Kasumi-1 (cell line): ENCODE measurements at places on chromosomes 7 and 10.

- no peak for DNase-seq
Measured at GRCh38 chr7:31512166-31512565, 1.7 kb upstream of the ITPRID1 start.

DNA sequence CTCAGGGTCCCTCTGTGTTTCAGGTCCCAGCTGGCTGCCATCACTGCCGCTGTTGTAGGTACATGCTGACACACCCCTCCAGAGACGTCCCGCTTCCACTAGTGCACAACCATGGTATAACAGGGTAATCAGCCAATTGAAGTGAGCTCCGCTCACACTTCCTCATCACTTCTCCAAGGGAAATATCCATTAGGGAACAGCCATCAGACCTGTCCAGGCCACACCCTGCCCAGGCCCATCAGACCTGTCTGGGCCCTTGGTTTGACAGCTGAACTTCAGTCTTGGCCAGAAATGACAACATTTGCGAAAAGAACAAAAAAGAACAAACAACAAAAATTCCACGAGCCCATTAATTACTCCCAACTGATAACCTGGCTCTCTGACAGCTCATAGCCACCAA is 11.0 kb upstream of the MYH16 start:
- DNase-seq, result no peak

DNA sequence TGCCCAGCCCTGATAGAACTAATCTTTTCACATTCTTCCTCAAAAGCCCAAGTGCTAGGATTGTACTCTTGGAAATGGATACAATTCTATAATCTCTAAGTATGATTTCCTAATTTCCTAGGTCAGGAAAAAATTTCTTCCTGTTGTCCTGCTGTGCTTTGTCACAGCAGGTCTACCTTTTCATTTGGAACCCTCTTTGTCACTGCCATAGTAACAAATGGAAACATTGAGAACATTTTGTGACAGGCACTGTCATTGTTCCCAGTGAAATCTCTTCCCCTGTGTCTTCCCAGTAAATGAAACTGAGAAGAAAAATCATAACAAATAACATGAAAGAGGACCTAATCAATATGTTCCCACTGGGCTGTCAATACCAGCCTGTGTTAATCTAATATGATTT is 150.9 kb upstream of the KAT6B start:
- DNase-seq, result no peak

GRCh38 chr10:73601486-73601921 is 10.4 kb upstream of the USP54 start:
- no peak for DNase-seq

- peak; percentile 91 for DNase-seq
Measured at GRCh38 chr10:125982260-125982948, 86.0 kb downstream of the FANK1 start.

DNA sequence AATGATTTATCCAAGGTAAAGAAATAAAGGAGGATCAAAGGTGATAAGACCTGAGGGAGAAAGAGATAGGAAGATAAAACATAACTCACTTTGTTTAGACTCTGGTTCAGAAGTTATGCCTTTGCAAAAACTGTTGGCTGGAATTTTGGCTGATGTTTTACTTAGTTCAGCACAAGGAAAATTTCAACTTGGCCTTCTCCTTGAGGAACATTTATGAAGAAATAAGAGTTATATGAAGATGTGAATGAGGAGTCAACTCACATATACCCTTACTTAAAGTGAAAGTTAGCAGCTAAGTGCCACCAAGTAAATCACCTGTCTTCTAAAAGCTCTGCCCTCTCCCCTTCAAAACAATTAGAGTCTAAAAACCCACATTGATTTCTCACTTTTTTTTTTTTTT is 39.7 kb upstream of the COL1A2 start:
- no peak for DNase-seq

- no peak for DNase-seq
Measured at GRCh38 chr10:103658049-103658577, 164.6 kb downstream of the NEURL1 start.

DNA sequence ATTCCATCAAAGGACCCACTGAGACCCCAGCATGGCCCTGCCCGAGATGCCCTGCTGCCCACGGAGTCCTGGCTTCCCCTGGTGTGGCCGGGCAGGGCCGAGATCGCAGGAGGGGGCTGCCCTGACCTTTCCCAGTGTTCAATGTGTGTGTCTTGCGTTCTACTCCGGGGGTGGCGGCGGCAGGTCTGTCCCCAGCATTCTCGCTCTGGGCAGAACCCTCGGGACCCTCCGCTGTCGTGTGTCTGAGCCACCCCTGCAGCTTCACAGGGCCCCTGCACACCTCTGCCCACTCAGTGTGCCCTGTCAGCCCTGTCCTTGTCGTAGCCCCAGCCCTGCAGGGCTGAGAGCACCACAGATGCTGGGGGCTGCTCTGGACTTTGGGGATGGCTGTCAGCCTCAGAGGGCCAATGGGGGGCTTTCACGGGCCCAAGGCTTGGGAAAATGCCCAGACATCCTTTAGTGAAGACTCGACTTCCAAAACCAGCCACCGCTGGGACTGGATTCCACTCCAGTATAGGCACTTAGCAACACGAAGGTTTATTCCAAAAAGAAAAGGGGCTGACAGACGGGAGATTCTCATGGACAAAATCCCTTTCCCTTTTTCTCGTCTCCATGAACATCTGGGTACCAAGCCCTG is 30.0 kb upstream of the KNDC1 start:
- no peak for DNase-seq

DNA sequence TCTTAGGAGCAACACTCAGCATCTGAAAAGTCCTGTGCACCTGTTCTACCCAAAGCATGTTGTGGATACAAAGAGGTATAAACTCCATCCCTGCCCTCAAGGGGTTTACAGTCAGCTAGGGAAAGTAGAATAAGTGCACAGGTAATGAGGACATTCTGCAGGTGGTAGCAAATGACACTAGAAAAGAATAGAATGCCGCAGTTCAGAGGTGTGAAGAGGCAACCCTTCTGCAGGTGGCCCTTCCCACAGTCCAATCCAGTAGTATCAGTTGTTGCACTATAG is 36.7 kb downstream of the WBP1L start:
- DNase-seq, result no peak

GRCh38 chr7:103989200-103989784 is at the start of gene RELN:
Gene RELN (minus strand): TSS chr7:103989658. CDS start chr7:103989356, 302 bp downstream.
- no peak for DNase-seq

DNA sequence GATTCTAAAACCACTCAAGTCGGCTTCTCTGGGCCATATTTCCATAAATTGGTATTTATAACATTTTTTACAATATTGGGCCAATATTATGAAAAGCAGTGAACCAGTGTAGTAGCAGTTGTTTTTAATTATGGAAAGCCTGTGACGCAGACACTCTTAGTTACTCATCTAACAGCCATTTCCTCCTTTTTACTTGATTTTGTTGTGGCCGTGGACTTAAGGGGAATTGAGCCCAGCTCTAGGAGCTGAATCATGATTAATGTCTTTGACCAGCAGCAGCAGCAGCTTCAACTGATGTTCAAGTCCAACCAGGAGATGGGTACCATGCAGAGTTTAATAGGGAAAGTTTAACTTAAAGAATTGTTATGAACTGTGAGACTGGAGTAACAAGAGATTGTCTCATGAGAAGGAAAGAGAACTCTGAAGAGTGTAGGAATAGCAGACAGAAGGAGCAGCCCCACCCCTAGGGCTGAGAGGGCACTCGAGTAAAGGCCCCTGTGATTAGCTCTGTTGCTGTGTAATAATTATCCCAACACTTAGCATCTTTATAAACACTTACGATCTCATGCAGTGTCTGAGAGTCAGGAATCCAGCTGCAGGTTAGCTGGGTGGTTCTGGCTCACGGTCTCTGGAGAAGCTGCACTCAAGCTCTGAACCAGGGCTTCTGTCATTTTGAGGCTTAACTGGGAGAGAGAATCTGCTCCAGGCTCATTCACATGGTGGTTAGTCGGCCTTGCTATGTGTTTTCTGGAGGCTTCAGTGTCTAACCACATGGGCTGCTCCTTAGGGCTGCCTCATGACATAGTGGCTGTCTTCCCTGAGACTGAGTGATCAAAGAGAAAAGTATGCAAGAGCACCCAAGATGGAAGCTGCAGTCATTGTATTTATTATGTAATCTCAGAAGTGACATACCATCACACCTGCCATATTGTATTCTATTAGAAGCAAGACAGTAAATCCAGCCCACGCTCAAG is 4.6 kb downstream of the LANCL2 start:
- no peak for DNase-seq

DNA sequence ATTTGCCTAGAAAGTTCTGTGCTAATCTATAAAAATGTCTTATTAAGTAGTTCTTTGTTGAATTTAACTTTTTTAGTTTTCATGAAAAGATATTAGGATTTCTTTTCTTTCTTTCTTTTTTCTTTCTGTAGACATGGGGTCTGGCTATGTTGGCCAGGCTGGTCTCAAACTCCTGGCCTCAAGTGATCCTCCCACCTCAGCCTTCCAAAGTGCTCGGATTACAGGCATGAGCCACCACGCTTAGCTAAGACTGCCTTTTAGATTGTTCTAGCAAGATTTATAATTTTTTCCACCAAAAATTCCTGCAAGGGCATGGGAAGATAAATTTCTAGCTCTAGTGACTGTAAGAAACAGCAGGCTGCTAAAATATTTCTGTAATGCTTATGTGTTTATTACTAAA is 140.5 kb downstream of the WDR37 start:
- no peak for DNase-seq

GRCh38 chr10:118365702-118366101 is 23.6 kb upstream of the FAM204A start:
- no peak for DNase-seq

DNA sequence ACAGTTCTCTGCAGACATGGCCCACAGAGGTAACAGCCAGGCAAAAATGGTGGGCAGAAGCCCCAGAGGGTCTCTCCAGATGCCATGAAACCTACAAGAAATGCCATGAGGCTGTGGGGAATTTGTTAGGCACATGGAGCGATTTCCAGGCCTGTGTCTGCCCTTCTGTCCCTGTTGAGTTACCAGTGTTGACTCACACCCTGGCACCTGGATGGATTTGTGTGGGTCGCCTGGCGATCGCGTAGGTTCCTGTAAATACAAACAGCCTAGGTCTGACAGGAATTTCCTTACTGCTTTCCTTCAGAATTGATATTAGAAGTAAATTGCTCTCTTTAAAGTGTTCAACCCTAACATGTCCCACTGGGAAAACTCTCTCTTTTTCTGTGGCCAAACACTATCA is 164.9 kb upstream of the EEPD1 start:
- no peak for DNase-seq

DNA sequence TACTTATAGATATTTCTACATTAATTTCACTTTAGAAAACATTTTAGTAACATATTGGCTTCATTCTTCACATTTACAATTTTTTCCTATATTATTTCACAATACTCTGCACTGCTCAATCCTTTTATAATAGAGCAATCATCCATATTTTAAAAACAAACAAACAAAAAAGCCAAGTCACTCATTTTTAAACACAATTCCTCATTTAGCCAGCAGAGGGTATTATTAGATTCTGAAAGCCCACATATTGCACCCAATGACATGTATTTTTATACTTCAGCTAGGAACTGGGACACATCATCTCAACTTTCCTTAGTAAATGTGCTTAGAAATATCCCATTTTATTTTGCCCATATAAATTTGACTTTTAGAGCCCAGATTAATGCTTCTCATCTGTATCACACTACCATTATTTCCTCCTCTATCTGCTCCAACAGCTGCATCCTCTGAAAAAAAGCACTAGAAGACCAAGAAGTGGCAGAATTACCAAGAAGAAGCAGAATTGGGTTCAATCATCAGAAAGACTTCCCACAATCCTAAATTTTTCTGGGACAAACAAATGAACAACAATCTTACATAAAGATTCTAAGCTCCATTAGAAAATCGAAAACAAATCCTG is 29.5 kb downstream of the CTNNA3 start:
- peak; percentile 54 for DNase-seq

- DNase-seq, result no peak
Measured at GRCh38 chr7:2926896-2927405, 82.8 kb upstream of the GNA12 start.

DNA sequence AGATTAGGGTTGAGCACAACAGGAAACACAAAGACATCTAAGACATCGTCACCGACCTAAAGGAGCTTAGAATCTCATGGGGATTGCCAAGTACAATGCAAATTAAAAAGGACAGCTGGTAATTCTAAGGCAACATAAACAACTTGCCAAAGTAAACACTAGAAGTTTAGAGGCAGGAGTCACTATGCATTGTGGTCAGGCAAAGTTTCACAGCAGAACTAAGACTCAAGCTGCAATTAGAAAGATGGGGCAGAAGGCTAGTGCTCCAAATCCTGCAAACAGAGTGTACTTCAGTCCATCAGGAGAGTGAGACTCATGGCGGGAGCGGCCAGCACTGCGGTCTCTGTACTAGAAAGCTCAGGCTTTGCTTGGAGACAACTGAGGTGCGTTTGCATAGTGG is 52.7 kb downstream of the HIPK2 start:
- DNase-seq, result no peak

GRCh38 chr7:116328161-116328560 is 117.8 kb downstream of the TES start:
- DNase-seq, result no peak

DNA sequence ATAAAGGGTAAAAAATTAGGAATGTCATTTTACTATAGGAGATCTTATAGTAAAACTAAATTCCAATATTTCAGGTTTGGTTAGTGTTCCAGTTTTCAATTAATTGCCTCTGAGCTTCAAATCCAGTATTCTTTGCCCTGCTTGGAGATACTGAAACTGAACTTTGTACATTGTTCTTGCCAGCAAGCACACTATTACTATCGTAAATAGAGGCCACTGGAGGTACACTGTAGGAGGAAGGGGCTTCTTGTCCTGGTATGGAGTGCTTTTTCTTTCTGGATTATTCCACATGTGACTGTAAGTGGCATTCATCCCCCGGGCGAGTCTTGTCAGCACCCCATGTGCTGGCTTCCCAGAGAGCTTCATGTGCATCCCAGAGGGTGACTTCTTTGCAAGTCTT is 234.7 kb upstream of the PTPRZ1 start:
- DNase-seq, result no peak

DNA sequence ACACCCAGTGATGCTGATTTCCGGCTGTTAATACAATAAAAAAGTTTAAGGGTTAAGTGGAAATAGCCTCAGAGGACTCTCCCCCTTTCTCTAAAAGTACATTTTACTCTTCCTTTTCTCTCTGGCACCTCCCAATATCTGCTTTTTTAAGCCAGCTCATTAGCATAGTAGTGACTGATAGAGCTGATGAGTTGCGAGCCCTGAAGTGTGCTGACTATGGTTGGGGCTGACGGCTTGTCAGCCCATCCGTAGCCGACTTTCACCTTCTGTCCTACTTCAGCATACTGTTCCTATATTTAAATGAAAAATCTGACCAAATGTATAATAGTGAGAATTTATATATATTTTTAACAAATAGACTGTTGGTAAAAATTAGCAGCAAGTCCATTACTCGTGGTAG is 80.0 kb downstream of the SHH start:
- no peak for DNase-seq

GRCh38 chr7:101555921-101556275 is 73.2 kb downstream of the MYL10 start:
- no peak for DNase-seq

DNA sequence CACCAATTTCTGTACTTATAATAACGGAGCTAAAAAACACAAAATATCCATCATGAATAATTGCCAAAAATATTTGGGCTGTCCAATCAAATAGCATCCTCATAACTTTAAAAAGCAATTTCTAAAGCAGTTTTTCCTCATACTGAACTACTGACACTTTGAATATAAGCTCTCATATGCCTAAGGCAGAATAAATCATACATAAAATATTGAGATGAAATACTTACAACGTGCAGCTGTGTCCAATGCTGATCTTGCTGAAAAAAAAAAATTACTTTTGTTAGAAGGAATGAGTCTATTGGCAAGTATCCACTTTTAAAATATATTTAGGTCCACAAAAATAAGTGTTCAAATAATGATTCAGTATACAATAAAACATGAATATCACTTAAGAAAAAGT is 24.2 kb downstream of the FAM3C start:
- no peak for DNase-seq
